ENCODE measurements at places on chromosomes 1 and 21.
A peak's percentile ranks its signal among the peaks of the same experiment; 100 is the strongest.

GRCh38 chr21:41616031-41616591 lies 108.2 kb upstream of the TMPRSS2 start:
- DNase-seq: no peak

DNA sequence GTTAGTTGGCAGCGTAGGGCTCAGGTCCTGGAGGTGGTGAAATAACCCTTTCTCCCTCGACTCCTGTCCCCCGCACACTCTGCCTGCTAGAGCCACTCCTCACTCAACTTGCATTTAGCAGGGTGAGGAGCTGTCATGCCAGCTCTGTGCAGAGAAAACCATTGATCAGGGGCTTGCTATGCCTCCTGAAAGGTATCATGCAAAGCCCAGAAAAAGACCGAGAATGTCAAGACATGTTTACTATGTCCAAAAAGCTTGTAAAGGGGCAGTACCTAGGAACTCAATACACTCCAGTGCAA lies 18.0 kb downstream of the ALDH4A1 start:
- DNase-seq: no peak

GRCh38 chr1:230332061-230332460 lies 94.1 kb downstream of the PGBD5 start:
- DNase-seq: no peak

- DNase-seq: no peak
Measured at GRCh38 chr1:151809290-151809984, 4.2 kb upstream of the LINGO4 start.

DNA sequence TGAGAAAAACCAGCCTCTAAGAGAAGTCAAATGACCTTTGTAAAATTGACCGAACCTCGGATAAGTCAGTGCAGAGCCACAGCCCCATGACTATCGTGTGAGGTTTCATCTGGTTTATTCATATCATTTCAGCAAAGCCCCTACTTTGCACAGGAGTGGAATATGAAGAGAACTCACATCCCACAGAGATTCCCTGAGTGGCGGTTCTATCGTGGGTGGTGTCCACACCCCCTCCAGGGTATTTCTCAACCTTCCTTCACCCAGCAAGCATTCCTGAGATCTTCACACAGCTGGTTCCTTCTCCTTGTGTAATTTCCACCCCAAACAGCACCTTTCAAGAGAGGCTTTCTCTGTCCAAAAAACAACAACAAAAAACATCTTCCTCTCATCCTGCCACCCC lies 47.5 kb downstream of the EVA1C start:
- DNase-seq: no peak

- no peak for DNase-seq
Measured at GRCh38 chr1:240772131-240772530, 160.2 kb upstream of the GREM2 start.

DNA sequence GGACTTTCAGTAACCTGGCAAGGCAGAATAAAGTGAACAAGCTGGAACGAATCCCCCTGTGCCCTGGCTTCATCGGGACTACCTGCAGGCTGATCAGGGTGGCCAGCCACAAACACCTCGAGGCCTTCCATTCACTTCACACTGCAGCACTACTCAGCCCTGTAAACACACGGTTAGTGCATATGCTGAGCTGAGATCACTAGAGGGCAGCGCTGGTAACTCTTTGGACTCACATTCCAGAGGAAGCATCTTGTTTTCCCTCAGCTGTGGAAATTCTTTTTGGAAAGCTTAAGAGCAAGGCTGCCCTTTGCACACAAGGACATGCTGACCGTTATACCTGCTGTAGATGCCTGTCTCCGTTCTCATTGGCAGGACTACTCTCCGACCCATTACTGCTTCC lies 32.1 kb downstream of the PCSK9 start:
- DNase-seq: no peak

DNA sequence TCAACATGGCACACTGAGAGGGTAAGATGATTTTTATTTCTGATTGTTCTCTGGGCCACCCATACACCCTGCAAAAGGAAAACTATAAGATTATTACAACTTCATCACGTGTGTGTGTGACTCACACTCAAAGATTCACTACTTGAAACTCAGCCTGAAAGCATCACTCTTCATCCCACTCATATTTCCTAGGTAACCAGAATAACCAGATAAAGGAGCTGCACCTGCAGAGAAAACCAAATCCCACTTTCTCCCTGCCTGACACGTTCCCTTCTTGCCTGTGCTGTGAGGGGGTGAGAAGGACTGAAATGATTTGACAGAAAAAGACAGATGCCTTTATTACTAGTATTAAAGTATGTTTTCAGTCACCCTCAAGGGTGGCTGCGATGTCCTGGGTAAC lies 131.6 kb downstream of the TGFBR3 start:
- DNase-seq: no peak

DNA sequence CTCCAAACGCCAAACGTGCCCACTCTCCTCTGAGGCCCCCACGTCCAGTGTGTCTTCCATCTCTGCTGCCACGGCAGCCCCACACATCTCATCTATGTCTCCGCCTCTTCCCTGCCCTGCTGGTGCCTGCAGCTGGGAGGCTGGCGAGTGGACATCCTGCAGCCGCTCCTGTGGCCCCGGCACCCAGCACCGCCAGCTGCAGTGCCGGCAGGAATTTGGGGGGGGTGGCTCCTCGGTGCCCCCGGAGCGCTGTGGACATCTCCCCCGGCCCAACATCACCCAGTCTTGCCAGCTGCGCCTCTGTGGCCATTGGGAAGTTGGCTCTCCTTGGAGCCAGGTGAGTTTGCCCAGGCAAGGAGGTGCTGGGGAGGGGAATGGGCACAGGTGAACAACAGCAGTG lies 8.6 kb downstream of the ADAMTSL4 start:
- DNase-seq: no peak

DNA sequence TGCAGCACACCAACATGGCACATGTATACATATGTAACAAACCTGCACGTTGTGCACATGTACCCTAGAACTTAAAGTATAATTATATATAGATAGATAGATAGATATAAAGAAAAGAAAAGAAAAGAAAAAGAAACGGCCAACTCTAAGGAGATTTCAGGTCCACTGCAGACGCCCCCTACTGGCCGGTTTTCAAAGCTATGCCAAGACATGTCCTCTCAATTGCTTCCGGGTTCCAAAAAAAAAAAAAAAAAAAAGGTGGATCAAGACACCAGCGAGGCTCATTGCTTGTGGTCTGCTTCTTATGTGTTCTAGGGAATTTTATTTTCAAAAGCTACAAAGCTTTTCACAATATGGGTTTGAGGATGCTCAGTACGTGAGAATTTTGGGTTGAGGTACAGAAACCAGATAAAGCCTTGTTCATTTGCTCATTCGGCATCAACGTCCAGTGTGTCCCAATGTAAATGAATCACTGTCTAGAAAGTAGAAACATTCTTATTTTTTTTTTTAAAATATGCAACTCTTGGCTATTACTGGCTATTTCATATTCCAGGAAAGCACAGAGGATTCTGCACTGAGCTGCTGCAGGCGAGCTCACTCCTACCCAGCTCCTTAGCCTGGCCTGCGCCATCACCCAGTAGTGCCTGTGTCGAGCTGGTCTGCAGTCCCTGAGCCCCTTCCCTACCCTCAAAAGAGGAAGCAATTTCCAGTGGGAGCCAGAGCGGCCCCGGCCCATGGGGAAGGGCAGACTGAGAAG lies 643.0 kb downstream of the KIF26B start:
- DNase-seq: peak; percentile 40

DNA sequence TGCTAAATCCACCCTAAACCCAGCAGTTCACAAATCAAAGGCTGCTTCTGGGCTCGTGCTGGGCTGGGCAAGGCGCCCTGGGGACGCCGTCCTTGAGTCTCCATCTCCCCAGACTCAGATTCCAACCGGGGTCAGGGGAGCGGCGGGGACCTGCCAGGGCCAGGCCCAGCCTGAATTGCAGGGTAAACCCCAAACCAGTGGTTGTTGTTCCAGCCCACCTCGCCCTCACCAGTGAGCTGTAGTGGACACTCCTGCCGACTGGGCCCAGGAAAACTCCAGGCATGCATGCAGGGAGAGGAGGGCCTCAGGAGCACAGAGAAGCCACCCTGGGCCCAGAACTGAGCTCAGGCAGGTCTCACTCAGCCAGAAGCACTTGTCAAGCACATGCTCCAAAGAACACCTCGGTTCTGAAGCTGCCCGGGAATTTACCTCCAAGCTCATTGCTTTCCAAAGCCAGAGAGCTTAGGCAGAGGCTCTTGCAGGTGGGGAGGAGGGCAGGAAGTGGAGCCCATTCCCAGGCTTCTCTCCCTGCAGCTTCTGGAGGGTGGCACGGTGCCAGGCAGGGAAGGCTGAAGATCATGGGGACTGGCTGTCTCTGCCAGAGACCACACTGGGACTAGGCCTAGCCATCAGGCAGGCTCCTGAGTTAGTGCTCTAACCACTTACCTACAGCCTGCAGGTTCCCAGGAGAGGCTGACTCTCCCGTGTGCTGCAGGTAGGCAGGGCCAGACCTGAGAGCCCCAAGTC lies 437.0 kb downstream of the MATN1 start:
- DNase-seq: no peak

- DNase-seq: no peak
Measured at GRCh38 chr1:30657131-30658013, 66.0 kb downstream of the MATN1 start.

DNA sequence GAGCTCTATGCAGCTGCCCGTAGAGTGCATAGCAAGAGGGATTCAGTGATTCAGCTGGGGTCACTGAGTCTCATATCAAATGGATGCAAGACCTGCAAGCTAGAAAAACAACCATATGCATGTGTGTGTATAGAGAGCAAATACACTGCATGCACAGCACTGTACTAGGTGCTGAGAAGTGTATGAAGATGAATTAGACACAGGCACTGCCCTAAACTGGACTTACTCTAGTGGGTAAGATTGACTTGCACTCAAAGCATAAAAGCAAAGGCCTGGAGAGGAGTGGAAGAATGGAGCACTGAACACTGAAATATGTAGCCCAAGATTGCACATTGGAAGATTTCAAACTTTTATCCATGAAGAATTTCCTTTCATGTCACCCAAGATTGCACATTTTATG lies 5.5 kb upstream of the GBP1 start:
- no peak for DNase-seq

GRCh38 chr1:229880271-229881170 lies 186.5 kb upstream of the GALNT2 start:
- no peak for DNase-seq

- DNase-seq: no peak
Measured at GRCh38 chr1:115118086-115118485, 28.8 kb upstream of the TSPAN2 start.

DNA sequence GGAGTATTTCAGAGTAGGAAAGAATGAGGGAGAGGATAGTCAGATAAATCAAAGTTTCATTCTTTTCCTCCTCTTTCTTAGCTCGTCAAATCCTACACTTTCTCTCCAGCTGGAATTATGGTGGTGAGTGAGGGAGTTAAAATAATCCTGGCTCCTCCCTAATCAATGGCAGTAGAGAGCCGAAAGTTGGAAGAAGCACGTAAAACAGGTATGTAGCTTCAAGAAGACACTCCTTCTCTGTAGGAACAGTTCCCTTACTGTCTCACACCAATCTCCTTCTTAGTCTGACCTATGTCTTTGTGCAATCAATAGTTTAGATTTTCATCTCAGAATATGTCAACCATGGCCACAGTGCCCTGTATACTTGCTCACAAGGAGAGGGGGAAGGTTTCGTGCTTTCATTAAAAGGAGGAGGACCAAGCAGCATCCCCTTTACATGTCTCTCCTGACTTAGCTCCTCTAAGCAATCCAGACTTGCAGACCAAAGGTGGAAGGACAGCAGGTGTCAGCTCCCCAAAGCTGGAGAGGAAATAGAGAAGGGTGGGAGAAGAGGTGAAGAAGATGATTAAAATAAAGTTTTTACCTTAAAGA lies 878 bp downstream of the MINDY1 start:
- no peak for DNase-seq

GRCh38 chr1:117710710-117711109 lies 104.9 kb downstream of the TENT5C start:
- DNase-seq: no peak

GRCh38 chr1:39688706-39689105 lies 2.5 kb downstream of the HPCAL4 start:
- no peak for DNase-seq

DNA sequence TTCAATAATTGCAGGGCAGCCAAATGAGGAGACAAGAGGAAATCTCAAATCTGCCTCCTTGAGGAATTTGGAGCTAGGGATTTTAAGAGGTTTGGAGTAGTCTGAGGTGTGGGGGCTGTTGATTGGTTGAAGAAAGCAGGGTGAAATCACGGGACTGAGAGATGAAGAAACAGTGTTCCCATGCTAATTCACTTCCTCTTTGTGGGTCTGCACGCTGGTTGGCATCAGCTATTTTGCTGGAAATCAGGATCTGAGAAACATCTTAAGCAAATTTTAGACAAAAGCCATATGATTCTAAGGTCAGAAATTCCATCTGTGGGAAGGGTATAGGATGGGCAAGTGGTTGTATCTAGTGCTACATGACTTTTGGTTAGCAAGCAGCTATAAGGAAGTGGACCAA lies 107.1 kb upstream of the PAXBP1 start:
- peak; percentile 77 for DNase-seq

DNA sequence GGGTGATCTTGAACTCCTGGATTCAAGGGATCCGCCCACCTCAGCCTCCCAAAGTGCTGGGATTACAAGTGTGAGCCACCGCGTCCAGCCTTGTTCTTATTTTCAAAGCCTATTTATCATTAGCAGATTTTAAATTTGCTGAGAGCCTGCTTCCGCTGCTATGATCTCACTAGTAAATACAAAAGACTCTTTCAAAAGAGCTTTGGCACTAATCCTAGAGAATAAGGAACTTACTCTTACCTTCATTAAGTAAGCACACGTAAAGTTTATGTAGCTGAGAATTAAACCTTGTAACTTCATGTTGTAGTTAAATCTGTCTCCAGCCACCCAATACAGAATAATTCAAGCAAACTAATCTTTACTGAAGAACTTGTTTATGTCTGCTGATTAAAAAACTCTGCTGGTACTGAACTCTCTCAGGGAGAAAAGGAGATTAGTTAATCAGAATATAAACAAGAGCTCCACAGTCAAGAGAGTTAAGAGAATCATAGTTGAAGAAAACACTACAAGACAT lies 72.3 kb downstream of the RUSC1 start:
- DNase-seq: no peak

- peak; percentile 35 for DNase-seq
Measured at GRCh38 chr1:89525169-89525855, 683 bp downstream of the LRRC8B start.

- DNase-seq: no peak
Measured at GRCh38 chr1:185049670-185050069, 4.3 kb downstream of the RNF2 start.

- peak; percentile 84 for DNase-seq
Measured at GRCh38 chr1:10694633-10695627, 101.5 kb downstream of the CASZ1 start.

- DNase-seq: no peak
Measured at GRCh38 chr1:59522925-59523505, 226.1 kb downstream of the FGGY start.

DNA sequence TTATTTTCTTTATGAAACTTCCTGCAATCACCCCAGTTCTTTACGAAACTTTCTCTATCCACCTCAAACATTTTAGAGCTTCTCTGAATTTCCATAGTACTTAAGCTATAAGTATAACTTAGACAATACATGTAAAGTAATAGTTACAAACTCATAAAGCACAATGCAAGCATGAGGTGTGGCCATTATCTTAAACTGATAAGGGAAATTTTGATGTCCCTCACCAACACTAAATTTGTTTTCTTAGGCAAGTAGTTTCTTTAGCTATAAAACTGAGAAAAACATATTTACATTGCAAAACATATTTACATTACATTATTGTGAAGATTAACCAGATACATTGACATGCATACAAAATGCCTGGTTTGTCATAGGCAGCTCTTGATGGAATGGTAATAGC lies 146.4 kb upstream of the ATP1B1 start:
- no peak for DNase-seq

Measured in suppressor macrophage treated with lipopolysaccharide for 4 hours (primary cell).